Fibroblast of skin of right quadriceps (primary cell): ENCODE measurements at places on chromosomes 2 and 18.

DNA sequence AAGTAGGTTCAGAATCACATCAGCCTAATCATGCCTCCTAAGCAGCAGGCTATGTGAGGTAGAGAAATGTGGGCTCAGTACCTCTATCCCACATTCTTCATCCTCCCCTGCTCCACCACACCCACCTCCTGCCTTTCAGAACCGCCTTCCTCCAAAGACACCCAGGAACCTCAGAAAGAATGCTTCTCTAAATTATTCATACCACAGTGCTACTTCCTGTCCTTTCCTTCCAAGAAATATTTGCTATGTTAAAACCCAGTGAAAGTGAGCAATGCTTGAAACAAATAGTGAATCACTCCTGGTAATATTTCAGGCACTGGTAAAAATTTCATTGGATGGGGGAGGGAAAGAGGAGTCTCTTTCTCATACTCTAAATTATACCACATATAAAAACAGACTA is 24.0 kb upstream of the CREB1 start:
- peak; percentile 96 for DNase-seq

DNA sequence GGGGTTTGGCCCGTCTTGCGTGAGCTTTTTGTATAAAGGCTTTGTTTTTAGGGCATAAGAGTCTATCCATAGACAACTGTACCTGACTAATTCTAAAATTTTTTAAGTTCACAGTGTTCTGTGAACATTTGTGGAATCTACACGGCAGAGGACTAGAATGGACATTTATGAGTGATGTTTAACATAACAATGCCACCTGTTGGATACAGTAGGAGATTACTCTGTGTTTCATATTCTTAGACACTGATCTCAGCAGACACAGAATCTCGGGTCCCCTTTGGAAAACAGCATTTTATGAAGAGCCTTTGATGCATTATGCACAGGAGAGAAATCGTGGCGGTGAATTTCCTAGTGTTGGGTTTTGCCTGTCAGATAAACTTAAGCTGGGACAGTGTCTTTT is 752.2 kb downstream of the DPP10 start:
- DNase-seq: no peak

GRCh38 chr2:41496908-41497307 is 550.9 kb upstream of the PKDCC start:
- no peak for DNase-seq

DNA sequence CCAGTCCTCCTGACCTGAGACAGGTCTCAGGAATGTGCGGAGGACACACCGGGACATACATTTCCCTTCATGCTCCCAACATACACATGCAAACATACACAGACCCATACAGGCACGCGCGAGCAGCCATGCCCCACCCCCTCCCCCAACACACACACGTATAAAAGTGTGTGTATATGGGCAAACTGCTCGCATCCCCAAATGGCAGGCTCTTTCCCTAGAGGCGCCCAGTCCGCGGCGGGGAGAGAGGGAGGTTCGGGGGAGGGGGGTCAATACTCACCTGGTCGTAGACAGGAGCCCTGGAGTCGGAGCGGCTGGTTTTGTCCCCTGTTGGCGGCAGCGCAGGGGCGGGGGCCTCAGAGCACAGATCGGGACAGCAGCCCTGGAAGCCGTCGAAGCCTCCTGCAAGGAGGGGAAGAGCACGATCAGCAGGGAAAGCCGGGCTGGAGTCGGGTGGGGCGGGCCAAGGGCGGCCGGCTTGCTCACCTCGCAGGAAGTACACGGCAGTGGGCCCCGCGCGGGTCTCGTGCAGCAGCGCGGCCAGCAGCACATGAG is 682 bp downstream of the DUSP2 start:
- peak; percentile 10 for DNase-seq
